AG09309 (cell line): ENCODE measurements at places on chromosomes 2 and 18.

DNA sequence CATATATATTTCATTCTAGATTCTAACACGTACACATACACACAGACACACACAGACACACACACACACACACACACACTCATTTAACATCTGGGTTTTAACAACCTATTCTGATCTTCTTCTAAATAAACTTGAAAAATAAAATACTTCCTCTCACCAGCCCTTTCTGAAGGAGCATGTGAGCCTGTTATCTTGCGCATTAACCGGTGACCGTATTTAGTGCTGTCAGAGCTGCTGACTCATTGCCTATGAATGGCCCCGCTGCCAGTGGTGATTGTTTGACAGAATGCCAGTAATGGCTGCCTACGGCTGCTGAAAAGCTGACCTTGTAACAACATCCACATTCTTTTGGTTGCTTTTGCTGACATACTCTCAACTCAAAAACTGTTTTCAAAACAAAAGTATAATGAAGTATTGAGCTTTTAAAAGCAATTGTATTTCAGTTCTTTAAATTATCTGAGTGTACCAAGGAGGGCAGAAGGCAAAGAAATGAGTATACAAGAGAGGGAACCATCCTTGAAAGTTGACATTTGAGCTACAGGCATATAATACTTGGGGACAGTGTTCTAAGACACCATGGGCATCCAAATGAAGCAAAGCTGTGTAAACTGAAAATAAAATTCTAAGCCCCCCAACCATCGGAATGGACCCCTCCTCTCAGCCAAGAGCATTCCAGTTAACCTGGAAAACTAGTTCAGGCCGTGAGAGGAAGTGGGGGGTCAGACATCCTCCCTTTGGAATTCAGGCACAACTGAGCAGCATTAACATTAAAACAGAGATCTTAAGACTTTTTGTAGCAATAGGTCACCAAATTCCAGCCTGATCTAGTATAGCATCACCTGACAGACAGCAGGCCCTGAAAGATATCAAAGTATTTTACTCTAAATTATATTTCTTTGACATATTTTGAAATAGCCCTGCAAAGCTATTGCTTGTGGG is 50.2 kb upstream of the DTNA start:
- peak; percentile 88 for DNase-seq

GRCh38 chr2:159186462-159186861 is 100.0 kb downstream of the WDSUB1 start:
- no peak for DNase-seq

GRCh38 chr18:74631623-74632350 is 34.1 kb downstream of the ZNF407 start:
- DNase-seq: no peak

DNA sequence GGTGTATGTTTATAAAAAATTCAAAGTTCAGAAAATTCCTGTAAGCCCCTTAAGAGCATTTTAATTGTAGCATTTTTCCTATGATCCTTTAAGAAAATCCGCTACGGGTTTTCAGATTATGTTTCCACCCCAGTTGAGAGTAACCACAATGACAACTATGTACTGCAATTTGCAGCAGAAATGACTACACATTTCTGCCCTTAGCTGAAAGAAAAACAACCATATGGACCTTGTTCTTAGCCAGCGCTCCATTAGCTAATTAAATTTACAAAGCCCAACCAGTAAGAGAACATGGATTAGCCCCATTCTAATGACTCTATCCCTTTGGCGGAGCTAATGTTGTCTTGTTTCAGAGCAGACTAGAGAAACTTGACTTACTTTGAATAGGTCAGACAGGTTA is 247.6 kb downstream of the SLC8A1 start:
- DNase-seq: peak; percentile 37

DNA sequence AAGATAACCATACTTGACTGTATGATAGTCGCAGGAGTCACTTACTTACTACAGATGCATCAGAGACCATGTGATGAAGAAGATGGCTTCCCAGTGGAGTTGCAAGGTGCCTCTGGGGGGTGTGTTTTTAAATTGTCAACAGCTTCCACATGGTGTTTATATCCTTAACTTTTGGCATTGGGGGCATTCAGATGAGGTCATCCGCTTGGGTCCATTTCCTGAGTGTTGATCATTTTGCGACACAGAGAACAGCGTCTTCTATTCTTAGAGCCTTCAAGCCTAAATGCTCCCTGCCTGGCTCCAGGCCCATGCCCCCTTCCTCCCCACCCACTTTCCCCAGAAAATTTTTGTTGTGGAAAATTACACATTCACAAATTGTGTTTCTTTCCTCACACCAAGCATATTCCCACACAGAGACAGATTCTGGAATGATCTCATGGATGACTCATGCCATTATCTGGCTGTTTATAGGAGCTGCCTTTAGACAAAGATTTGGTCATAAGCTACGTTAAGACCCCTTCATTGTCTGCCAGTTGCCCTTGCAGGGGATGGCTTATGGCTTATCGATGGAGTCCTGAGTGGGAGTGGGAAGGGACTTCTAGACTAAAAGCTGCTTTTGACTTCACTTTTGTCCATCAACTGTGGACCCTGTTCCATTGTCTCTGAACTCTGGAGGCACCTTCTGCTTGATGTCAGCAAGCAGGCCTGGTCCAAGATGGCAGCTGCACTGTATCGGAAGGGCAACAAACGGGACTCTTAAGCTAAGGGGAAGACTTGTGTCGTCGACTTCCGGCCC is 91.8 kb downstream of the CABLES1 start:
- peak; percentile 55 for DNase-seq

GRCh38 chr2:32284321-32284720 is 6.6 kb downstream of the YIPF4 start:
- DNase-seq: no peak

DNA sequence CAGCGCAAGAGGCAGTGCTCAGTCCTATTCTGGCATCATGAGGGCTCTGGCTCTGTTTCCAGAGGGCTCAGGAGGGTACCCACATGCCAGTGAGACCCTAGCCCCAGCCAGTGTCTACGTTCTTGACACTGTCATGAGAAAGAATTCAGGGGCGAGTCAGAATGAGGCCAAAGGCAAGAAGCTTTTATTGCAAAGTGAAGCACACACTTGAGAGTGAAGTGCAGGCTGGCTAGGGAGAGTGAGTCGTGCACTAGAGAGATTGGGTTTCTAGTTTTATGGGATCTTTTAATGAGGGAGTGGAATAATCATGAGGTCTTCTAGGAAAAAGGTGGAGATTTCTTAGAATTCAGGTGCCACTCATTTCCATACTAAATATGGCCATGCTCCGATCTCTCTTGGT is 164.1 kb downstream of the DCDC2C start:
- no peak for DNase-seq

DNA sequence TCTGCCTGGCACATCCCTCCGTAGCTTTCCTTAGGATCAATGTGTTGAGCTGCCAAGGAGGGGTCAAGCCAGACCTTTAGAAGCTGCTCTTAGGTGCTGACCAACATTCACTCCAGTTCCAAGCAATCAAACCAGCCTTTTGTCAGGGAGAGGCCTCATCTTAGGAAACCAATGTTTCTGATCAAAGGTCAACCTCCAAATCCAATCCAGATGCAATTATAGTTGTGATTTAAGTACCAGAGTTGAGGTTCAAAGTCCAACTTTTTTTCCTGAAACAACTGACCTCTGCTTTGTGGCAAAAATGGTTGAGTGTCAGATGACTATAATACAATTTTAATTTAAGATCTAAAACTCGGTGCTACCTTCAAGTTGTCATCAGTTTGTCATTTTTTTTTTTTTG is 303.4 kb downstream of the ALK start:
- no peak for DNase-seq

DNA sequence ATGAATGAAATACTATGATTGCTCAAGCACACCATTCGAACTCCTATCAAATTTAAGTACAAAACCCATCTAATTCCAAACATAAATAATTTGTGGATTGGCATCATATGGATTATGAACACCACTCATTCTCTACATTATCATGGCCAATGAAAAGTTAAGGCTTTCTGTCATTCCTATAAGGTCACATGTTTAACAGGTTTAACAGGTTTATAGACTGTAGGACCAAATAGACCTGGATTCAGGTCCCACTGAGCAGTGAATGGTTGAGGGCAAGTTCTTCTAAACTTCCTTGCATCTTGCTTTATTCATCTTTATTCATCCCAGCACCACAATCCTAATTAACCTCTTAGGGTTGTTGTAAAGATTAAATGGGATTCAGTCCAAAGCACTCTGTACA is 33.4 kb downstream of the FBXO36 start:
- no peak for DNase-seq

DNA sequence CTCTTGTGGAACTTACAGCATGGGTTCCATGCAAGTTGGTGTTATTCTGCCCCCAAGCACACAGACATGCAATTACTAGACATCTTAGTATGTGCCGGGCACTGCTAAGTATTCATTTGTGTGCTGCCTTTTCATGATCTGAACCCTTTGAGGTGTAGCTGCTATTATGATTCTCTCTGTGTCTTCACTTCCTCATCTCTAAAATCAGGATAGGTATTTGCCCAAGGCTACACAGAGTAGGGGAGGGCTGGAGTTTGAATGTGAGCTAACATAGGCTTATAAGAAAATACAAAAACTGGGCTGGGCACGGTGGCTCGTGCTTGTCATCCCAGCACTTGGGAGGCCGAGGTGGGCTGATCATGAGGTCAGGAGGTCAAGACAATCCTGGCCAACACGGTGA is 27.2 kb downstream of the FASTKD2 start:
- DNase-seq: no peak

GRCh38 chr2:67782443-67782842 is 280.4 kb downstream of the C1D start:
- DNase-seq: no peak

- DNase-seq: no peak
These were observed 361.9 kb downstream of the TXNL1 start for GRCh38 chr18:56276466-56276865.

GRCh38 chr18:65269375-65269774 is 481.4 kb upstream of the CDH7 start:
- DNase-seq: no peak

DNA sequence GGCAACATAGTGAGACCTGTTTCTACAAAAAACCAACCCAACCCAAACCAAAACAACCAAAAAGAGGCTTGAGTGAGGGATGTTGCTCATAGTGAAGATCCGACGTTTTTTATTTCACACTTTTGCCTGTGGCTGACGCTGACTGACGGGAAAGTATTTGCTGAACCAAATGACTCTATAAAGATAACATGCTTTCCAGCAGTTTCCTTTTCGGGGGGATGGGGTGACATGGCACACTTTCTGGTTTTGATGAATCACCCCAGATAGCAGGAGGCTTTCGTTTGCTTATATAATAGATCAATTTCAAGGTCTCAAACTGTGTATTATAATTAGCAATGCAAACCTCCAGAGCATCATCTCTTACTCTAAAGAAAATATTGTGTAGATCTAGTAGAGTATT is 150.8 kb downstream of the AQP4 start:
- DNase-seq: no peak

- DNase-seq: no peak
These were observed 621.2 kb upstream of the ACVR2A start for GRCh38 chr2:147223553-147224060.

DNA sequence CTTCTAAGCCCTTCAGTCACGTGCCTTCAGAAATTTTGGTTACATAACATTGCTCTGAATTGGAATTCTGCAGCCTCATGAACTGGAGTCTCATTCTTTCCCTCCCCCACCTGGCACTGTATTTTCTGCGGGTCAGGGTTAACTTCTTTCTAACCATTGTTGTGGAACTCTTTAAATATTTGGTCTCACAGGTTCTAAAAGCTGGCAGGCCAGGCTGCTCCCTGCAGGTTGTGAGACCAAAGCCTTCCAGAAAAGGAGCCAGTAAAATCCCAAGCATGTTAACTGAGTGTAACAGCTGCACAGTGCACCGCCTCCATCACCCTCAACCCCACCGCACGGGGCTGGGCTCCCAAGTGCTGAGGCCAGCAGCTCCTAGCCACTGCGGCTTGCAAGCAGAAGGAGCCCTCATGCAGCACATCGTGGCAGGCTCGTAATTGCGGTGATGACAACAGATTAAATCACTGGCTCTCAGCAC is 174.1 kb upstream of the ALPP start:
- DNase-seq: no peak
